ENCODE measurements at places on chromosomes 5 and 9. TPM values are rescaled to one million over a fixed set of nuclear protein-coding genes. Genes with fewer than 3 reads are reported as not detected.

The PTPRD gene
- polyA plus RNA-seq = 101 TPM

The EPB41L4B gene
- 13.4 TPM for polyA plus RNA-seq

The EGFL7 gene
- 42.9 TPM for polyA plus RNA-seq

The PCDHB10 gene
- 5.6 TPM for polyA plus RNA-seq

The DMRT3 gene
- 1.4 TPM for polyA plus RNA-seq

The RAB3C gene
- 4.8 TPM for polyA plus RNA-seq
